Activated T-helper 2 cell treated with anti-CD3 and anti-CD28 coated beads, Interferon-gamma antibody, Interleukin-2, Interleukin-4, amounts not matched to agents 10 μg/mL and 5 μg/mL and 100 μg/mL, durations not matched to agents 14 hours and 24 hours and 36 hours (primary cell): ENCODE measurements at places on chromosomes 12 and 14.

DNA sequence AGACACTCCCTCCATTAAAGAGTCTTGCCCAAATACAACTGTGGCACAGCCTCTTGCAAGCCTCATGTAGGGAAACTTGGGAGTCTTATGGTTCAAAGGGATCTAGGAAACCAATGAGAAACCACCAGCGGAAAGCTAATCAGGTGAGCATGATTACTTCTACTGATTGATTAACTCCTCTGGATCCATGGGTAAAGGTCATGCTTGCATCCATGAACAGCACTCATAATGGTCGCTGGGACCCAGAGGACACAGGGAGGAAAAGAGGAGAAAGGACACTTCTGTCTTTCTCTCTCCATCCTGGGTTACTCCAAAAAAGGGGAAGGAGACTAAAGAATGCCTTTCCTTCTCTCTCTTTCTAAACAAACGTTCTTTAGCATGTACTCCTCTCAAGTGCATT lies 1397.2 kb downstream of the LRFN5 start:
- DNase-seq: no peak

GRCh38 chr14:51877810-51878209 lies 17.4 kb downstream of the GNG2 start:
- DNase-seq: no peak

GRCh38 chr12:115871714-115872113 lies 405.8 kb downstream of the MED13L start:
- DNase-seq: no peak

DNA sequence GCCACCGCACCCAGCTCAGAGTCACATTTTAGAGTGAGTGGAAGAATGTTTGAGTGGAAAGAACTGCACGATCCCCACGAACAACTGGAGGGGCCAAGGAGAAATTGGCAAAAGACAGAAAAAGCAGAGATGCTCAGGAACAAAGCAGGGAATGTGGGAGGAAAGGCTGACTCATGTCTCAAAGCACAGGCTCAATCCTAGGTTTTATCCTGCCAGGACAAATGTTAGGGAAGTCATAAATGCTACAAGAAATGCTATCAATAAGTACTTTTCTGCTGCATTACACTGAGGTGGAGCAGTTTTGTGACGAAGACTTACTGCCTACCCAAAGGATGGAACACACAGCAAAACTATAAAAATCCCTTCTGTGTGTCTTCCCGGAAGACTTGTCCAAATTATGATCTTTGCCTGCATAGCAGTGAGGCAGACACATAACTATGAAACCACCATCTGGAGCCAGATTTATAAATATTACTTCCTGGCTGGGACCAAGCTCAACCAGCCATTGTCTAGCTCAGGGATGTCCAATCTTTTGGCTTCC lies 26.7 kb downstream of the NIN start:
- DNase-seq: no peak

- no peak for DNase-seq
Measured at GRCh38 chr12:85713373-85713772, 122.8 kb downstream of the RASSF9 start.

DNA sequence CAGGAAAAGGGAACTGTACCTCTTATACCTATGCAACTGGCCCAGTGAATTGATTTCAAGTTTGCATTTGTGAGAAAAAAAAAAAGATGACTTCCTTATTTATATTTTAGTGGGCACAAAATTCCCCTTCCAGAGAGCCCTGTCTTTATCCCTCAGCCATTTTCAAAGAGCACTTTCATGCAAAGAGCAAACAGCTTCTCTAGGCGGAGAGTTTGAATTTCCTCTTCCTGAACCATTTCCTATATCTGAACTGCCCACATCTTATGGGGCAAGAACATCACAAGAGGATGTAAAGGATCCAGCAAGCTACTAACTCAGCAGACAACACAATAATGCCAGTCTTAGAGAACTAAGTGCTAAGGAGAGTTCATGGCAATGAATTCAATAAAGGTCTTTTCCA lies 22.3 kb upstream of the PLXNC1 start:
- DNase-seq: no peak

DNA sequence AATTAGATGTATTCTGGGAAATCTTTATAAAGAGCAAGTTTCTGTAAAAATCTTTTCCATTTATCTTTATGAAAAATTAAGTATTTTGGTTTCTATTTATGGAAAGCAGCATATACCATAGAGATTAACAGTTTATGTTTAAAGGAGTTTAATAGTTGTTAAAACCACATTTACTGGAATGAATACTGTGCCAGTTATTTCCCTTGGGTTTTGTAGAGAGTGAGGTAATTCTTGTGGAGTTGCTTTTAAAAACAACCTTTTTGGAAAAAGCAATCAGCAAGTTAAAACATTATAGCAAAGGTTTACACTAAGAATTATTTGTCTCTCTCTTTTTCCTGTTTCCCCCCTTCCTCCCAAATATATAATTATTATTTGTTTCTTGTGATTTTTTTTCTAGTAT lies 34.9 kb downstream of the AEBP2 start:
- DNase-seq: no peak

DNA sequence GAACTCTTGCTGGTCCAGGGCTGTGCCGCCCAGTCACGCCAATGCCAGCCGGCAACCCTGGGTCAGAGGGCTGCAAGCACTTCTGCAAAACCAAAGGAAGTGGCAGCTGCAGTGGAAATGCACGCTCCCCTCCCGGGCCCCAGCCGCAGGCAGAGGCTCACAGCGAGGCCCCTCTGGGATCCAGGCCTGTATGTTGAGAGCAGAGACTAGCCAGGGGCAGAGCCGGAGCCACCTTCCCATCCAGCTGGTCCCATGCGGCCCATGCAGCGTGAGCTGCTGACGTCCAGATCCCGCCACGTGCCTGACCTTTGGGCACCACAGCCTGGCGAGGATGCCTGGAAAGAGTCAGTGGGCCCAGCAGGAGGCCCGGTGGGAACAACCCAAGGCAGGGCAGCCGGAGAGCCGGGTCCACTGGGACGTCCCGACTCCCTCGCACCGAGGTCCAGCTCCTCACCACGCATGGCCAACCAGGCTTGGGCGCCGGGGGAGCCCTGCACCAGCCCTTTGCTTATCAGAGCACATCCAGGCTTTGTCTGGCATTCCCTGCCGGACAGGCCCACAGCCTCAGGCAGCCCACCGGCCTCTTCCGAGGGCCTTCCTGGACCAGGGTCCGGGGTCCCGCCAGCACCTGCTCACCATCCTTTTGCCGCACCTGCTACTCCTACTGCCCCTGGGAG lies 4.3 kb downstream of the GPR132 start:
- DNase-seq: no peak

DNA sequence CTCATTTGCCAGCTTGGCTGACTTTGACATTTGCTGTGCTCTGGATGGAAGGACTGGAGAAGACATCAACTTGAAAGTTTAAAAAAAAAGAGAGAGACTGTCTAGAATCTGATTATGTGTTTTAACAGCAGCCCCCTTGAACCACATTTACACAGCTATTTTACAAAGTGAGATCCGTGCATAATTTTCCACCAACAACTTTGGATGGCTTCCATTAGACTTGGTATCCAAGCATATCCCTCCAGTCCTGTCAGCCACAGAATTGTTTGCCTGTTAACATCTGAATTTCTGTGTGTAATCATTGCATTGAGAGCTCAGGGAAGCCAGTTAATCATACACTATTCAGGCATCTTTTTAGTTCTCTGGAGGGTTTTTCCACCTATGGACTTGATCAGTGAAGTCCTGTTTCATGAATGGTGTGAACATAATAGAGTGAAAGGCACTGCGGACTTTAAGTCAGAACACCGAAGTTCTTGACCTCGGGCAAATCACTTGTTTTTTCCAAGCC lies 93.7 kb downstream of the SAMD4A start:
- DNase-seq: no peak
